ENCODE measurements at places on chromosomes 1 and 21.

GRCh38 chr1:89837036-89837481 is 16.2 kb downstream of the LRRC8D start:
- no peak for DNase-seq

GRCh38 chr1:224819861-224820260 is 109.6 kb upstream of the DNAH14 start:
- DNase-seq = no peak

GRCh38 chr1:57131257-57131656 is 165.4 kb upstream of the C8B start:
- DNase-seq = no peak

DNA sequence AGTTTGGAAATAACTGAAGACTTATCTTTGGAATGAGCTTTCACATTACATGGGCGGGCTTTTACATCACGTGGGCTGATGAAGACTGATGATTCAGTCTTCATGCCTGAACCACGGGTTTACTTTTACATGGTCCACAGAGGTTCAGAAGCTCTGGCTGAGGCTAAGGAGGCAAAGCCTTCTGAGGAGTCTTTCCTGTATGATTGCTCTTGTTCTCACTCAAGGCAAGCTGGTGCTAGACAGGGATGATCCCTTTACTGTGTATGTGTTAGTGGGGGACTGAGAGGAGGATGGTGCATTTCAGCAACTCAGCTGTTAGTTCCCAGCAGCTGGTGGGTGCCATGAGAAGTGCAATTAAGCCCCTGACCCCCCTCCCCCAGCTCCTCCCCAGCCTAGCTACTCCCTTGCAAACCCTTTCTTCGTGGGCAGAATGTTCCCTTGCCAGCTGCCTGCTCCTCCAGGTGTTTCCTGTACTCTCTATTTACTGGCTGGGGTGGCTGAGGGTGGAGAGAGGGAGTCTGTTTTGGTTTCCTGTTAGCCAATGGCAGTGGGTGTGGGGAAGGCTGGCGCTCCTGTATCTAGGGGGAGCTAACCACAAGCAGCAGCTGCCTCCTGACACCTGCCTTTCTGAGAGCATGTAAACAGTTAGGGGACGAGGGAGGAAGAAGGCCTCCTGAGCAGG is 15.4 kb downstream of the BTG2 start:
- no peak for DNase-seq

GRCh38 chr1:26799479-26800142 is 11.9 kb downstream of the PIGV start:
- peak; percentile 53 for DNase-seq

DNA sequence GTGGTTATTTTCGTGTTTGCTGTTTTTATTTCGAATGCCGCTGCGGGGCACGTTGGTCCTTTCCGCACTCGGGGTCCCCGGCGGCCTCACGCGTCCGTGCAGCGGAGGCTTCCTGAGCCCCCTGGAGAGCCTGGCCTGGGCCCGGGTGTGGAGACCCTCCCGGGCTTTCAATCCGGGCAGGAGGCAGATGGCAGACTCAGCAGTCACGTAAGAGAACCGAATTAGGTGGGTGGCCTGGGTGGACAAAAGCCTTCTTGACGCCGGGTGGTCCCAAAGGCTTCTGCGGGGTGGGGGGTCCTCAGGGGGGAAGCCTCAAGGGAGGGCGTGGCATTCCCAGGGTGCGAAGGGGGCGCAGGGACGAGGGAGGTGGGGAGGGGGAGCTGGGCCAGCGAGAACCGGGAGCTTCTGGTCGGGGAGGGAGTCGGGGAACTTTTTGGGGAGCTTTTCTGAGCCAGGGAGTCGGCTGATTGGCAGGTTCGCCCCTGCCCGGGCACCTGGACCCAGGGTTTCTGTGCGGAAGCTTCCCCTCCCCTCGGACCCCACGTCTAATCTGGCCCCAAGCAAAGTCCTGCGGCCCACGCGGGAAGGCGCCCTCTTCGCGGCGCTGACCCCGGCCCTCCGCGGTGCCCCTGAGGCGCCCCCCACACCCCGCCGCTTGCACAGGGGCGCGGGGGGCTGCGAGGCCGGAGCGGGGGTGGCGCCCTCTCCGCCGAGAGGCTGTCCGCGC is 1.3 kb upstream of the HES4 start:
- DNase-seq = no peak

DNA sequence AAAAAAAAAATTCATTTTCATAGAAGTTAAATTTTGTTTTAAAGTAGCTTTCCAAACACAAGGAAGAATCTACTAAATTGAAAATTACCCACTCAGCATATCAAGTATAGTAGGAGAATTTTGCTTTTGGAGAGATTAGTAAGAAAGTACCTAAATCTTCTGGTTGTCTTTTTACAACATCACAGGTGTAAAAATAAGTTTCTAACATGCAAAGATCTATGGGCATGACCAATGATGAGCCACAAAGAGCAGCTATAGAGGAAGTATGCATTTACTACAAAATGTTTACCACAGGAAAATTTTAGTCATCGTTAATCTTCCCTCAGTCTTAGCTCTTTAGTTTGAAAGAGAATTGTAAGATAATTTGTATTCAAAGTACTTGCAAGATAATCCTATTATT is 28.1 kb downstream of the ANGPTL3 start:
- DNase-seq = no peak

- no peak for DNase-seq
Measured at GRCh38 chr1:66298464-66298863, 235.5 kb upstream of the SGIP1 start.

- peak; percentile 19 for DNase-seq
Measured at GRCh38 chr1:7070389-7071029, 285.3 kb downstream of the CAMTA1 start.

GRCh38 chr1:110083061-110083865 is 12.8 kb upstream of the ALX3 start:
- DNase-seq = no peak
